ENCODE measurements at places on chromosomes 2 and 18.

DNA sequence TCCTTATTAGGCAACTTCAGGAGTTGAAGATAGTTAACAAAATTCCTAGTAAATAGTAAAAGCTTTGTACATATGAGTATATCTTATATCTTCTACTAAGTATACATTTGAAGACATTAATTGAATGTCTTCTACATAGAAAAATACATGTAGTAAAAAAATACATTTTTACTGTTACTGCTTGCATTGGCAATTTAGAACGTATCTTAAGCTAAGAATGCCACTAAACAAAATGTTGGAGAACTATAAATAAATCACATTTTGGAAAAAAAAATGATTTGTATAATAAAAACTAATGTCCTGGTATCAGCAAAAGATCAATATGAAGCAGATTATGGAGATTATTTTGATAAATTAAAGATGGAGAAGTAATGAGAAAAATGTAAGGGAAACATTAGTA, 434.2 kb upstream of the SLC8A1 start:
- DNase-seq, result no peak

DNA sequence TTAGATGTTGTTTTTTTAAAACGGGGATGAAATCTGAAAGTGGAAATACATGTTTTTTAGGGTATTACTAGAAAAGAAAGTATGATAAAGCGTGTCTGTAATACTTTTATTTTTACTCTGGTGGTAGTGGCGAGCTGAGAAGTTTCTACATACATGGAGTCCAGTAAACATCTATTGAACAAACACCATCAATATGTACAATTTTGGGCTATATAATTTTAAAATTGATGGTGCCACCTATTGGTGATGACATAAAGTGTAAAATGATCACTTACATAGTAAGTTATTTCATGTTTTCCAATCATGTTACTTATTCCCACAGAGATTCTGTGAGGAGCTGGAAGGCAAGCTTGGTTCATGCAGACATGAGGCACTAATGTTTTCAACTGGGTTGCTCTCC, 31.5 kb upstream of the NFE2L2 start:
- no peak for DNase-seq

DNA sequence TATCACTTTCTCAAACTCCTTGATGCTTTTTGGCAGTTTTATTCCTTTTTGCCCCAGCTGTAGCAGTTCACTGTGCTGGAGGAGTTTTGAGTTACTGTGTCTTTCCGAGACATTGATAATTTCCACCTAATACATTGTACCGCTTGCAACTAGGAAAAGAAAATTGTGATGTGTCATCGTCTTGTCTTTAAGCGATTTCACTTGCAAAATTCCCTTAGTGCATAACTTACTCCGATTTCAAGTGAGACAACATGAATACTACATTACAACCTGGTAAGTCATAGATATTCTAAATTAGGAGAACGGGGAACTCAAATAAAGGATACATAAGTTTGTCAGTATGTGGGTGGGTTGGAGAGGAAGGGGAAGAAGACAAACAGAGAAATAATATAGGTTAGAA, 340.5 kb upstream of the KYNU start:
- DNase-seq, result no peak

DNA sequence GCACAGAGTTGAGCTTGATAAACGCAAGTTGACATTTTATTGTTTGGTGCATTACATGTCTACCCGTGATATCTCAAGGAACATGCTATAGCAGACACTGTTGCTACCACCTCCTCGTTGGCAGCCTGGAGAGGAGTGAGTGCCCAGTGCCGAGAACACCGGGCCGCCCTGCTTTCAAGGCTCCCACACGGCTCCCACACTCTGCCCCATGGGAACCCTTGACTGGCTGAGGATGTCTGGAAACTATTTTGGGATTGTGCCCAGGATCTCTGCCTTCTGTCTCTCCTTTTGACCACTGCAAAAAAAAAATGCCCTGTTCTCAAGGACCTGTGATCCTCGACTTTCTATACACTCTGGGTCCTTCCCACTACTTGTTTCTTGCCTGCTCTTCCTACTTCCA, 21.1 kb downstream of the TET3 start:
- no peak for DNase-seq

DNA sequence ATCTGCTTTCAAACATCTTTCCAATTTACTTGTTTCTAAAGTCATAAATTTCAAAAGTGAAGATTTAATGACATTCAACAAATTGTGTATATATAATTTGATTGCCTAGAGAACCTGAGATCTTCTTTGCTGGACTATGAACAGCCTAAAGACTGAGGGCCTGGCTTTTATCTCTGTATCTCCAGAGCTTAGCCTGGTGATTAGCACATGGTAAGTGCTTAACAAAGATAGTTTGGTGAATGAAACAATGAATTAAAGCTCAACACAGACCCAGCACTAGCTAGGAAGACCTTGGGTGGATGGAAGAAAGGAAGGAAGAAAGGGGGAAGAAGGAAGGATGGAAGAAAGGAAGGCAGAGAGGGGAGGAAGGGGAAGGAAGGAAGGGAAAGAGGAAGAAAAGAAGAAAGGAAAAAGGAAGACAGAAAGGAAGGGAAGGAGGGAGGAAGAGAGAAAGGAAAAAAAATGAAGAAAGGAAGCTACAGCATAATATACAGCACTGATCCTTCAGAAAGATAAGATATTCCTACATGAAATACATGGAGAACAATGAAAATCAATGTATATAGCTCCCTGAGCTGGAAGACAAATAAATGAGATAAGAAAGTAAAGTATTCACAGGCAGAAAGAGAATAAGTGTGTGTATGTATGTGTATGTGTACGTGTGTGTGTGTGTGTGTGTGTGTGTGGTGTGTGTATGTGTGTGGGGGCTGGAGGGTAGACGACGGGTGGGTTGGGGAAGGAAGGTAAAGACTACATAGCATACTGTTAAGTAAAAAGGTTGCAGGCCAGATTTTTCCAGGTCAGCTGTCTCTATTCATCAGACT, 318.2 kb downstream of the TNS1 start:
- DNase-seq, result no peak

DNA sequence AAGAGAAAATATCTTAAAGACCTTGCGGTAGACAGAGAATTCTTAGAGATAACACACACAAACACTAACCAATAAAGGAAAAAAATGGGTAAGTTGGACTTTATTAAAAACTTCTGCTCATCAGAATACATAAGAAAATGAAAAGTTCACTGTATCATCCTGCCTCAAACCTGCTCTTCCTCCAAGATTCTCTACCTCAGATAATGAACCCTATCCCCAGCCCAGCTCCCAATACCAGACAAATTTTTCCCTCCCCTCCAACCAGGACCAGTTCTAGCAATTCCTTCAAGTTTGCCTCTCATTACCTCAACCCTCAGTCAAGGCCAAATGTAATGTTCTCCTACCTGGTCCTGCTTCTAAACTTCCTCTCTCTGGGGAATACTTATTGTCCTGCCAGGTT, 79.4 kb downstream of the DNMT3A start:
- no peak for DNase-seq

- DNase-seq, result no peak
These were observed at the start of gene PAX3 for GRCh38 chr2:222298311-222299150. TSS of gene PAX3 (minus strand) at chr2:222298998. CDS start at chr2:222298615, 383 bp downstream.

DNA sequence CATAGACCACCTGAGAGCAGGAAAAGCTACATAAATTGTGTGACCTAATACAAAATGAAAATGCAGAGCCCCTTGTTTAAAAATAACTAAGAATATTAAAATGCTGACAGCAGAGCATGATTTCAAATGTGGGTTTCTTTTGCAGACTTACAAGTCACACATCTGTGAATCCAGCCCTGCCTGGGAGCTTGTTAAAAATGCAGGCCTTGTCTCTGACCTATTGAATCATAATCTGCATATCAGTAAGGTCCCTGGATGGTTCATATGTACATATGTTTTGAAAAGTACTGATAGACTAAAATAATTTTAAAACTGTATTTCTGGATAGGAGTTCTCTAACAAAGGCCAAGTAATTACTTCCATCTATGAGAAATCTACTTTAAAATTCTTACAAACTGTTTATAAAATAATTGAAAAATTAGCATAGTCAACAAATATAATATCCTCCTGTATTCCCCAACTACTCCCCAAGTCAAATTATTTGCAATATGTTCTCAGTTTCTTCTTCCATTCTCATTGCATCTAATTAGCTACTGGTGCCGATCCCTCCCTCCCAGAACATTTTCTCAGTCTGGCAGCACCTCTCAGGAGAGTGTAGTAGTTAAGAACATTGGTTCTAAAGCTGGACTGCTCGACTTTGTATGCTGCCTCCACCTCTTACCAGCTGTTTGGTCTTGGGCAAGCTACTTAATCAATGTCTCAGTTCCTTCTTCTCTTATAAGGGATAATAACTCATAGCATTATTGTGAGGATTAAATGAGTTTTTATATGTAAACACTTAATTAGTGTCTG, 1040.4 kb upstream of the CDH2 start:
- peak; percentile 82 for DNase-seq

GRCh38 chr2:45028276-45028675, 19.0 kb upstream of the SIX2 start:
- DNase-seq, result no peak

GRCh38 chr2:188607501-188607900, 315.8 kb downstream of the GULP1 start:
- no peak for DNase-seq

DNA sequence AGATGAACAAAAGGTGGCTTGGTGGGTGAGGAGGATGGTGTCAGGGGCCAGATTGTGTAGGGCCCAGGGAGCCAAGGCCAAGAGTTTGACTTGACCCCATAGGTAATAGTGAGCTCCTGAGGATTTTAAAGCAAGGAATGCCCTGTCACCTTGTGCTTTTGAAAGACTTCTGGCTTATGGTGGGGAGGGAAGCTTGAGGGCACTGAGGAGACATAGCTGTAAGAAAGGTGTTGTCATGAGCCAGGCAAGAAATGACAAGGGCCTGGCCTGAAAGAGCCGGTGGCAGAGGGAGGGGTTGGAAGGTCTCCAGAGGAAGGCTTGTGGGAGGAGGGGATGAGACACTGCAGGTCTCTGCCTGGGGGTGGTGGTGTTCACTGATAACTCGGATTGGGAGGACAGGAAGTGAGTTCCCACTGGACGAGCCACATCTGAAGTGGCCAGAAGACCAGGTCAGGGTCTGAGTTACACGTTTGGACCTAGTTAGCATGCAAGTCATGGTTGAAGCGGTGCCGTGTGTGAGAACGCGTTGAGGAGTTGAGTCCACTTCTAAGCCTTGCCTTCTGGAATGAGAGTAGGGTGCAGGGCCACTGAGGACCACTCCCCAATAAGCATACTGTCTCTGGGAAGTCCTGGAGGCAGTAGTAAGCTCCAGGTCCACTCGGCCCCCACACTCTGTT, 64.3 kb downstream of the TET3 start:
- no peak for DNase-seq

- DNase-seq, result no peak
These were observed 6.3 kb downstream of the UGT1A1 start for GRCh38 chr2:233766416-233766815.

- no peak for DNase-seq
These were observed 61.4 kb downstream of the DYM start for GRCh38 chr18:49399003-49399402.

DNA sequence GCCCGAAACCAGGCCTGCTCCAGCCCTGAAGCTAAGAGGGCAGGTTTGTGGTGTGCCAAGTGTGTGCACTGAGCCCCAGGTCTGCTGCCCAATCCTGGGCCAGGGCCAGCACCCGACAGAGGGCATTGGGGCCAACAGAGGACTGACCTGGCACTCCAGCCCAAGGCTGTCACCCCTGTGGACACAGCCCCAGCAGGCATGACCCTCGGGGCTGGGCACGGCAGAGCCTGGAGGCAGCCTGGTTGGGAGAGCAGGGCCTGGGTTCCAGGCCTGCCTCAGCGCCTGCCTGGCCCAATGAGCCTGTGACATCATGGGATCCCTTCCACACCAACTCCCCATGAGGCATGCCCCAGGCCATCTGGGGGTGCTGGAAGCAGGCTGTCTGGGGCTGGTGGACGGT, 10.8 kb upstream of the SNED1 start:
- no peak for DNase-seq

DNA sequence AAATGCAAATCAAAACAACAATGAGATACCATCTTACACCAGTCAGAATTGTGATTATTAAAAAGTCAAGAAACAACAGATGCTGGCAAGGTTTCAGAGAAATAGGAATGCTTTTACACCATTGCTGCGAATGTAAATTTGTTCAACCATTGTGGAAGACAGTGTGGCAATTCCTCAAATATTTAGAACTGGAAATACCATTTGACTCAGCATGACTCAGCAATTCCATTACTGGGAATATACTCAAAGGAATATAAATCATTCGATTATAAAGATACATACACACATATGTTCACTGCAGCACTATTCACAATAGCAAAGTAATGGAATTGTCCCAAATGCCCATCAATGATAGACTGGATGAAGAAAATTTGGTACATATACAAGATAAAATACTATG, 516.7 kb downstream of the ERBB4 start:
- DNase-seq, result no peak

- DNase-seq, result no peak
These were observed 53.7 kb downstream of the HS1BP3 start for GRCh38 chr2:20596973-20597859.

DNA sequence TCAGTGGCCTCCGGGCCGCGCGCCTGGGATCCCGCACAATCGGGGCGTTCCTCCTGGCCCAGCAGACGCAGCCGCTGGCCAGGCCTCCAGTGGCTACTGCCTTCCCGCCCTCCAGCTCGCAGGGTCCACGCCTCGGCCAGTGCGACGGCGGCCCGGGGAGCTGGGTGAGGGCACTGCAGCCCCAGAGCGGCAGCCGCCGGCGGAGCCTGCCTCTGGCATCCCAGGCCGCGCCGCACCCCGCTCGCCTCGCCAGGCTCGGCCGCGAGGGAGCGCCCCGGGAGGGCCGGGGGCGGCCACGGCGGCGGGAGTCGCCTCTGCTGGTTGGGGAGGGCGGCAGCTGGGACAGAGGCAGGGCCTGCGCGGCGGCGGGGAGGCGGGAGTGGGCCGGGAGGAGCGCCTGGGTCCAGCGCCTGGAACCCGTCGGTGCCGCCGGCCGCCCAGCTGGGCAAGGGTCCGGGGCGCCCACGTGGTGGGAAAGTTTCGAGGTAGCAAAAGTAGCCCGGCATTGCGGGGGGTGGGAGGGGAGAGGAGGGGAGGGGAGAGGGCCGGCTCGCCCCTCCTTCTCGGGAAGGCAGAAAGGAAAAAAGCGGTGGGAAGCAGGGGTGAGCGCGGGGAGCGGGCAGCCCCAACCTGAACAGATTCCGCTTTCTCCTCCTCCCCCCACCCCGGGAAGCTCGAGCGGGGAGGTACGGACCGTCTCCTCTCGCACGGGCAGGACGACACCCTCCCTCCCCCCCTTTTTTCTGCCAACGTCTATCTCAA, 1.5 kb upstream of the INHBB start:
- no peak for DNase-seq

Measured in NCI-H524 treated with DMSO at 0.1 percent for 48 hours (cell line).